ENCODE measurements at places on chromosomes 2 and 18.

DNA sequence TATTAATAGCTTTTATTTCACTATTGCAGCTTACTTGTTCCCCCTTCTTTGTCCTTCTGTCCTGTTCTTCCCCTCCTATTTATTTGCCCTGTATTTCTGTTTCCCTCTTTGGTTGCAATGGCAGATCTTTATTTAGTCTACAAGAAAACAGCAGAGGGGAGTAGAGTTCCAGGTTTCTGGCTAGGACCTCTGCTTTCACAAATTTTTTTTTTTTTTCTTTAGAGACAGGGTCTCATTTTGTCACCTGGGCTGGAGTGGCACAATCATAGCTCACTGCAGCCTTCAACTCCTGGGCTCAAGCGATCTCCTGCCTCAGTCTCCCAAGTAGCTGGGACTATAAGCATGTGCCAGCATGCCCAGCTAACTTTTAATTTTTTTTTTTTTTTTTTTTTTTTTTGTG, 188.1 kb upstream of the SPRED2 start:
- DNase-seq, result no peak

DNA sequence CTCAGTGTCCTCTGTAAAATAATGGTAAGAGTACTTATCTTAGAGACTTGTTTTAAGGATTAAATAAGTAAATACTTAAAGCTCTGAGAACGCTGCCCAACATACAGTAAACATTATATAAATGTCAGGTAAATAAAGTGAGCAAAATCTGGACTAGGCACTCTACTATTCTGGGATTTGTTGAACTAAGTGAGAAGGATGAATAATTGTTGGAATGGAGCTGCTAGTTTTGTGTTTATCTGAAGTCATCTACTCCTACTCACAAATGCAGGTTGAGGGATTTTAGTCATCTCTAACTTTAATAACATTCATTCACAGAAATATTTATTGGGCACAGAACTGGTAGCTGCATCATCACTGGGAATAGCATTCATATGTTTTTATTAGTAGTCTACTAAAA, 103.4 kb downstream of the MEIS1 start:
- no peak for DNase-seq

- peak; percentile 39 for DNase-seq
Observed at GRCh38 chr2:233418761-233419546, 64.7 kb downstream of the DGKD start.

- DNase-seq, result no peak
Observed at GRCh38 chr2:15058015-15058720, 425.7 kb downstream of the LRATD1 start.

- DNase-seq, result peak; percentile 11
Observed at GRCh38 chr2:206979922-206980321, 40.6 kb downstream of the CPO start.

DNA sequence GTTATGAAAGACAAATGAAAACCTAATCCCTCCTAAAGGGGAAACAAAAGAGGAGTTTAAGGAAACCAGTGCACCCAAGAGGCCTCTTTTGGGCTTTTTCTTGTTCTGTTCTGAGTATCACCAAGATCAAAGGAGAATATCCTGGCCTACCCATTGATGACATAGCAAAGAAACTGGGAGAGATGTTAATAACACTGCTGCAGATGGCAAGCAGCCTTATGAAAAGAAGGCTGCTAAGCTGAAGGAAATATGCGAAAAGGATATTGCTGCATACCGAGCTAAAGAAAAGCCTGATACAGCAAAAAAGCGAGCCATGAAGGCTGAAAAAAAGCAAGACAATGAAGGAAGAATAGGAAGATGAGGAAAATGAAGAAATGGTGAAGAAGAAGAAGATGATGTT, 23.6 kb upstream of the STAT4 start:
- DNase-seq, result no peak
